Endothelial cell of umbilical vein (primary cell): ENCODE measurements at places on chromosomes 5 and 9. TPM values are rescaled to one million over a fixed set of nuclear protein-coding genes. Genes with fewer than 3 reads are reported as not detected.

DNA sequence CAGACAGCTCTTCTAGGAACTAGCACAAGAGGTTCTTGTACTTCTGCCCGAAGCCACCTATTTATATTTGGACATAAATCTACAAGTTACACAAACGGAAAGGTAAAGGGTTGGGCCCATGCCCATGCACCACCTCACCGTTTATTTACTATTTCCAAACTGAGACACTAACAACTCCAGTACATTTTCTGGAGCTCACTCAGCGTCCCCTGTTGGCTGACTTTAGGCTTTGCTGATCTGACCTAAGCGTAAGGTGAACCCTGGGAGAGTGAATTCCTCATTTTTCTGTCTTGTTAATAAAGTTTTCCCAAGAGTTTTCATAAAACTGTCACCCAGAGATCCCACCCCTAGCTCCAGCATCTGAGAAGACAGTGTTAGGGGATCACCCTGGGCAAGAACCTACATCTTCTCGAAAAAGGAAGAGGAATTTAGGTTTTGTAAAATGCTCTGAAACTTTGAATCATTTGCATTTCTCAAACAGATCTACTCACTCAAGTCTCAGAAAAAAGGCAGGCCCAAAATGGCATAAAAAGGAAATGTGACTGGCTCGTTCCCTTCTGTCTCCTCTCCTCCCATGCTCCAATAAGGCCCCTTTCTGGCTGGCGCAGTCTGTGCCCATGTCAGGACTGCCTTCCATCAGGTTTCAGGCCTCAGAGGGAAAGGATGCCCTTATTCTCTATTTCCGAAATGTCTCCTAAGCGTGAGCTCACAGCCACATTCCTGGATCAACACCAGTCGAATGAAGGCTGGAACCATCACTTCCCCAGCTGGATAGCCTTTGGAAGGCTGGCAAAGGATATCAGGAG lies 201.3 kb downstream of the FANCC start:
- no peaks in the 10 kb centered on the region for H3K4me1 ChIP-seq
- H3K36me3 ChIP-seq, result no peaks in the 10 kb centered on the region
- H3K27ac ChIP-seq, result no peak overlapping the region
- no peak for DNase-seq

Gene STK32A
- total RNA-seq, result not detected in 2 replicates

Gene PCDHB15
- total RNA-seq, result 0.55 and 0.69 TPM in 2 replicates

GRCh38 chr5:52469835-52470234 lies 317.9 kb upstream of the ITGA1 start:
- no peak overlapping the region for H3K4me3 ChIP-seq
- no peaks in the 10 kb centered on the region for H3K4me1 ChIP-seq
- no peak overlapping the region for H3K27ac ChIP-seq
- H3K27me3 ChIP-seq, result no peaks in the 10 kb centered on the region
- no peak for DNase-seq
- no peaks in the 10 kb centered on the region for H3K36me3 ChIP-seq

Gene PCDHB10
- total RNA-seq, result 0.62 and 0.81 TPM in 2 replicates

Gene FSD1L
- 7.5 and 8.5 TPM in 2 replicates for total RNA-seq

GRCh38 chr5:6383376-6383775 lies 5.0 kb upstream of the MED10 start:
- peaks cover 4% of the 10 kb centered on the region for H3K4me1 ChIP-seq
- H3K27me3 ChIP-seq, result peaks cover 6% of the 10 kb centered on the region
- H3K27ac ChIP-seq, result no peak overlapping the region
- DNase-seq, result no peak
- H3K36me3 ChIP-seq, result no peaks in the 10 kb centered on the region
- H3K4me3 ChIP-seq, result no peak overlapping the region

- H3K4me3 ChIP-seq, result no peak overlapping the region
- H3K36me3 ChIP-seq, result no peaks in the 10 kb centered on the region
- no peaks in the 10 kb centered on the region for H3K27me3 ChIP-seq
- H3K27ac ChIP-seq, result no peak overlapping the region
These were observed 23.1 kb upstream of the SHB start for GRCh38 chr9:38092200-38092524.

Gene TSTD2
- total RNA-seq, result 15.1 and 15.9 TPM in 2 replicates

- H3K36me3 ChIP-seq, result peaks cover 27% of the 10 kb centered on the region
- peaks cover 4% of the 10 kb centered on the region for H3K4me1 ChIP-seq
- H3K27ac ChIP-seq, result no peak overlapping the region
These were observed 39.5 kb downstream of the C9orf152 start for GRCh38 chr9:110168486-110168885.

Gene ALDH7A1
- 75.7 and 103 TPM in 2 replicates for total RNA-seq

Gene ACTL7A
- not detected in 2 replicates for total RNA-seq

DNA sequence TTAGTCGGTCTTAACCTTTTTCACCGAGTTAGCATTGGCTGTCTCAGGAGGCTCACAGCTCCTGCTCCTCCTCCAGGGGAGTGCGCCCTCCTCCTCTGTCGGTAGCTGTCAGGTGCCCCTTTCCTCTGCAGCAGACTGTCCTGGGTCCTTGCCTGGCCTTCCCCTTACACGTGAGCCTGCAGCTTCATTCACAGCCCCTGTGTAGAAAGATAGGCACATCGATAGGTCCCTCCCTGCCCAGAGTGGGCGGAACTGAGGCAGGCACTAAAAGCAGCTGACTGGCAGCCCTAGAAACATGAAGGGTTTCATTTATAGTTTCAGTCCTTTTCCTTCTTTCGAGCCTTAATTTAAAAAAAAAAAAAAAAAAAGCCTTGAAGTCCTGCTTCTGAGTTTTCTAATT lies 17.2 kb downstream of the TENT4A start:
- H3K27ac ChIP-seq, result no peak overlapping the region
- H3K27me3 ChIP-seq, result no peaks in the 10 kb centered on the region
- peaks cover 41% of the 10 kb centered on the region for H3K4me1 ChIP-seq
- no peak for DNase-seq
- peaks cover 3% of the 10 kb centered on the region for H3K36me3 ChIP-seq
- no peak overlapping the region for H3K4me3 ChIP-seq

Gene EGFL7
- total RNA-seq, result 1,042 and 1,043 TPM in 2 replicates
